IMR-90 (cell line): ENCODE measurements at places on chromosomes 6 and 20. TPM values are rescaled to one million over a fixed set of nuclear protein-coding genes. Genes with fewer than 3 reads are reported as not detected.

- no peak overlapping the region for H3K4me3 ChIP-seq
- no peaks in the 10 kb centered on the region for H3K27me3 ChIP-seq
- no peaks in the 10 kb centered on the region for H3K4me1 ChIP-seq
- H3K27ac ChIP-seq: no peak overlapping the region
- DNase-seq: no peak
- H3K36me3 ChIP-seq: no peaks in the 10 kb centered on the region
Measured at GRCh38 chr6:70099732-70100131, 203.2 kb downstream of the COL9A1 start.

The ENPP3 gene
- total RNA-seq: under 0.01 TPM in 1 of 2 replicates, not detected in the other

The OR2J3 gene
- total RNA-seq: not detected in 2 replicates

The ZBTB46 gene
- total RNA-seq: 14.9 and 15.3 TPM in 2 replicates

The GGTLC1 gene
- not detected in 2 replicates for total RNA-seq

DNA sequence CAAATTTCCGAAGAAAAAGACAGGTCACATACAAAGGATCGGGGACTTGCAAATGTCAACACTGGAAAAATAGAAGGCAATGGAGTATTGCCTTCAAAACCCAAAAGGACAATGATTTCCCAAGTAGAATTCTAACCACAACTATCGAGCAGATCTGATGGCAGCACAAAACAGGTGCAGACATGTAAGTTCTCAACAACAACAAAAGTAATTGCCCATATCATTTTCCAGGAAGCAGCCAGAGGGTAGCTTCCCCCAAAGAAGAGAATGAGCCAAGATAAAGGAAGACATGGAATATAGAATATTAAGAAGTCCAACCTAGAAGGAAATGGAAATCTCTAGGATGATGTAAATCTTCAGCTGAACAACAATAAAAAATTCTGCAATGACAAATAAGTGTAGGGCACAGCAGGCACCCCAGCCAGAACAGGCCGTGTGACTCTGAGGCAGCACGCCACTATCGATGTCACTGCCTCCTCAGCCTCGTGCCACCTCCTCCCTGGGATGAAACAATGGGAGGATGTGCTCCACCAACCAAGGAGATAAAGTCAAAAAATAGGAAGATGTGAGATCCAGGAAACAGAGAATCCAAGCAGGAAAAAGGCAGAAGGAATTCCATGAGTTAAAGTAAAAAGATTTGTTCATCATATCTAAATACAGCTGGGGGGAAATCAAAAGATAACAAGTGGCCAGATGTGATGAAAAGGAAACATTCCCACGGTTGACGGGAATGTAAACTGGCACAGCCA lies 34.1 kb downstream of the SERPINB1 start:
- no peak overlapping the region for H3K4me3 ChIP-seq
- peak; percentile 59 for DNase-seq
- H3K36me3 ChIP-seq: no peaks in the 10 kb centered on the region
